ENCODE measurements at places on chromosomes 11 and 22. TPM values are rescaled to one million over a fixed set of nuclear protein-coding genes. Genes with fewer than 3 reads are reported as not detected.

- DNase-seq, result no peak
Measured at GRCh38 chr11:23875176-23875850, 621.5 kb upstream of the LUZP2 start.

The PTGDR2 gene
- total RNA-seq, result 0.91 TPM

The FOLR3 gene
- total RNA-seq, result not detected

DNA sequence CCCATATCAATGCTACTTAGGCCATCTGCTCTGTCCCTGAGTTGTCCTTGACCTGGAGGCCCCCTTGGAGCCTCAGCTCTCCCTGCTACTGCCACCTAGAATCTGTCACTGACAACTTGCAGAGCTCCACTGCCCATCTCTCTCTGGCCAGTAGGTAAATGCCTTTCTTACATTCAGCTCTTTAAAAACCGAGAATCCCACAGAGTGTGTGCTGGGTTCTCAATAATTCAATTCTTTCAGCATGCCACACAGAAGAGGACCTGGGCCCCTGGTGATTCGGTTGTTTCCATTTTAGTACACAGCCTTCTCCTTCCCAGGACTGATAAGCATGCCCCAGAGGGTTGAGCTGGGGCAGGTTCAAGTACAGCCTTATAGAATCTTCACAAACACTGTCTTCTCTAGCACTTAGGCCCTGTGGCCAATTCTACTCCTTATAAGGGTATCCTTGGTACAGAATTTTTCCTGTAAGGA is 22.0 kb upstream of the IPO7 start:
- no peak for DNase-seq

The MPZL2 gene
- total RNA-seq, result not detected

DNA sequence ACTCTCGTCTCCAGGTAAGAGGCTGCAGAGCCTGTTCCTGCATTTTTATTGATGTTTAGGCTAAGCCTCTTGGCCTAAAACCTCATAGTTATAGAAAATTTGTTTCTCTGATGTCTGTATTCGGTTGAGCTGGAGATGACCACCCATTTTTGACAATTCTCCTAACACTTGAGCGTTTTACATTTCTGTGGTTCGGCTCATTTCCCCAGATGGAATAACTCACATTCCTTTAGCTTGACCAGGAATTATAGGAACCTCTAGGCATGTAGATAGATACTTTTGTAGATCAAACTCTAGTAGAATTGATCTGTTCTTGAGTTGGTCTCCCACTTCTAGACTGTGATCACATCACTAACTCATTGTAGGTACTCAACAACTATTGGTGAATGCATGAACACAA is 172.6 kb upstream of the CADM1 start:
- DNase-seq, result no peak

- no peak for DNase-seq
Measured at GRCh38 chr11:118771547-118772288, 19.2 kb downstream of the DDX6 start.

DNA sequence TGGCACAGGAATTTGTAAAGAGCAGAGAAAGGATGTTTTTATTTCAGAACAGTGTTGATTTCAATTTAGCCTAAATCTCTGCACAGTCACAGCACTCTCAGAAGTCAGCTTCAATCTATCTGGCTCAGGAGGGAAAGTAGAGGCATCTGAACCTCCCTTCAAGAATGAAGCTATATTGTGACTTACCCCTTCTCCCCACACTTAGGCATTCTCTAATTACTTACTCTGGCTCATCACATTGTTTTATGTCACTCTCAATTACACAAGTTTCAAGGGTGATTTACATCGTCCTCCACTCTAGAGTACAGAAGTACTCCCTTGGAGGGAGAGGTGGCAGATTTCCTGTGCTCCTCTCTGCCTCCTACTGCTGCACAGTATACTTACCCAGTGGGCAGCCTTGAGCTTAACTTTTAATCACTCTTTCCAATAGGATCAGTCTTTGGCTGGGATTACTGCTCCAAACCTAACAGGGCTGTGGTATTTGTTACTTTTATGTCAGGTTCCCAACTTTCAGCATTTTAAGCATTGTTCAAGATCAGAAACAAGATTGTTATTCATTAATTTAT is 211.4 kb downstream of the AASDHPPT start:
- no peak for DNase-seq

DNA sequence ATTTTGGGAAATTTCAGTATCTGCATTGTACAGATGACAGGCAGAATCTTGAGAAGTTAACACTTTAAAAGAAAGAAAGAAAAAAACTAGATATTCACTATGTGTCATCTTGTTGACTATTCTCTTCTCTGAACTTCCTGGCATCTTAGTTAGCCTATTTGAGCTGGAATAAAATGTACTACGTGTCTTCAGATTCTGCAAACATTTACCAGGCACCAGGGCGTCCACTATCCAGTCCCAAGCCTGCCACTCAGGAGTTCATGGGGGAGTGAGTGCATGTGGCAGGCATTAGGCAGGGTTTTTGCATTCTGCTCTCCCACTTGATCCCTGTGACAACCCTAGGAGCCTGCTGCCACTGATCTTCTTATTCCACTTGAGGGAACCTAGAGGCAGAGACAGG is 25.0 kb downstream of the TIMP3 start:
- no peak for DNase-seq
